ENCODE measurements at places on chromosomes 2 and 18.

- peak; percentile 0 for DNase-seq
Observed at GRCh38 chr2:140624200-140624599, 1506.6 kb downstream of the LRP1B start.

DNA sequence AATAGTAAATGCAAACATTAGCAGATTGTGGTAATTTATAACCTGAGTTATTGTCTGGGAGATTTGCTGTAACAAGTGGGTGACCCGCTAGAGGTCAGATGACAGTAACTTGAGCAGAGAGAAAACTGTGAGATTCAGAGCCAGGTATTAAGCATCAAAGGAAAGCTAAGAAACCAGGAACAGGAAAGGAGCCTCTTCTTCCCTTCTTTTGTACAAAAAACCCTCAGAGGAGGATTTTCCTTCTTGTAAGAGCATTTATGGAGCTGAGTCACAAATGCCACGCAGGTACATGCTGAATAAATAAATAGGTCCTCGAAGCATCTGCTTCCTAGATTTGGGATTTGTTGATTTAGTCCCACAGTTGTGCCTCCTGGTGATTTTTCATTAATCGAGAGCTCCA, 146.5 kb downstream of the SH3BP4 start:
- DNase-seq = peak; percentile 19

GRCh38 chr2:222196159-222196558, 102.6 kb downstream of the PAX3 start:
- no peak for DNase-seq

DNA sequence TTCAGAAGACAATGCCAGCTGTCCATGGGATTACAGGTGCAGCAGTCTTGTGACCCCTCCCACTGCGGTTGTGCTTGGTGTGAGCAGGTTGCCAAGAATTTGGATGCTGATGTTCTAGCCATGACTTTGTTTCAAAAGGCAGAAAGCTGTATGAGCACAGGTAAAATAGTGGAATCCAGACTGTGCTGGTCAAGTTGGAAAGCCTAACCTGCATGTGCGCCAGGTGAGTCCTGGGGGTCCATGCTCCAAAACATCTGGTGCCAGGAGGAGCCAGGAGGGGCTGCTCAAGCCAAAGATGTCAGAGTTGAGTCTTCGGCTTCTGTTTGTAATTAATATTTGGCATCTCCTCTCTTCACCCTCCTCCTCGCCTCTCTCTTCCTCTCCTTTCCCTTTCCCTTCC, 330.1 kb downstream of the MYCN start:
- no peak for DNase-seq

DNA sequence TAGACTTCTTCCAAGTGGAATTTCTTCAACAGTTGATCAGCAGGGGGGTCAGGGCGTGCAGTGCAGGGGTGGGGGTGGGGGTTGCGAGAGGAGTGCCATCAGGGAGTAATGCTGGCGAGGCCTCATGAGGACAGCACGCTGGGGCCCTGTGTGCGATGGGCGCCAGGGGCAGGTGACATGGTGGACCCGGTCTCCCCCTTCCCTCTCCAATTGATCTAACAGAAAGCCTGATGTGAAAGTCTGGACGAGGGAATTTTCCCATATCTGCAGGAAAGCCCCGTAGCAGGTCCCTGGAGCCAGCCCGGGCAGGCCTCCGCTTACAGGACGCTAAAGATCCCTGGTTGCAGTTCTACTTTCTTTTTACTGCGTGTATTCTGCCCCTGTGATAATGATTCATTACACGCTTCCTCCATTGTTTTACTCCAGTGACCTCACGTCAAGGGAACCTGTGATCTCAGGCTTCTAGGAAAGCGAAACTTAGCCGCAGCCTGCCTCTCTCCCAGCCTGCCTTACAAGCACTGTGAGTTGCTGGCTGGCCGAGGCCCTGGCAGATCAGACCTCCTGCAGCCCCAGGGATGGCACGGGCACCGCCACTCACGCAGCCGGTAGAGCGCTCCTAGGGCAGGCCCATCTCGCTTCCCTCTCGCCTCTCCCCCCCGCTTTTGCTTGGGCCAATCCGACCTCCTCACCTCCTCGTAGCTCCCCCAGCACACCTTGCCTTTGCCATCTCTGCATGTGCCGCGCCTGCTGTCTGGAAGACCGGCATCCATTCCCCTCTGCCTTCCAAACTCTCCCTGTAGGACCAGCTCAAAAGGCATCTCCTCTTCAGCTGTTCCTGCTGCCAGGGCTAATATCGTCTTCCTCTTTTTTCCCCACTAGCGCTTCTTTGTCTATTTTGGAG, 19.2 kb downstream of the NEURL3 start:
- peak; percentile 90 for DNase-seq

GRCh38 chr18:199214-199613, 40.9 kb downstream of the USP14 start:
- DNase-seq = no peak

DNA sequence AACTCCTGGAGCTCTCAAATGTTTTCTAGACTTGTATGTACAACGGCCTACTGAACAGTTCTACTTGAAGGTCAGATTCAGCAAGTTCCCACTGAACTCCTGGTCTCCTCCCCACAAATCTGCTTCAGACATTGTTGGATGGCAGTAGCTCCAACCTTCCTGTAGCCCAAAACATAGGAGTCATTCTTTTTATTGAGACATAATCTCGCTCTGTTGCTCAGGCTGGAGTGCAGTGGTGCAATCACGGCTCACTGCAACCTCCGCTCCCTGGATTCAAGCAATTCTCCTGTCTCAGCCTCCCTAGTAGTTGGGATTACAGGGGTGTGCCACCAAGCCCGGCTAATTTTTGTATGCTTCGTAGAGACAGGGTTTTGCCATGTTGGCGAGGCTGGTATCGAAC, 47.3 kb downstream of the QPCT start:
- no peak for DNase-seq

DNA sequence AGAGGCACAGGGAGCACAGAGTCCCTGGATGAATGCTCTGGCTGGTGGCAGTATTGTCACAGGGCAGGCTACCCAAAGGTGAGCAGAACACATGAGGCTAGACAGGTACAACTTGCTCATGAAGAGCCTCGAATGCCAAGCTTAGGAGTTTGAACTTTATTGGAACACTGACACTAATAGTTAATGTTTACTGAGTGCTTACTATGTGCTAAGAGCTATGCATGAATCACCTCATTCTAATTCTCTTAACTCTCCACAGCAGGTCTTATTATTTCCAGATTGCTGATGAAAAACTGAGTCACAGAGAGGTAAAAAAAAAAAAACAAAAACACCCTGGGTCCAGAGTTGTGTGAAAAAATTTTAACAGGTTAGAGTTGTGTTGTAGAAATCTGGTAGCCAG, 6.1 kb upstream of the EMX1 start:
- DNase-seq = no peak

DNA sequence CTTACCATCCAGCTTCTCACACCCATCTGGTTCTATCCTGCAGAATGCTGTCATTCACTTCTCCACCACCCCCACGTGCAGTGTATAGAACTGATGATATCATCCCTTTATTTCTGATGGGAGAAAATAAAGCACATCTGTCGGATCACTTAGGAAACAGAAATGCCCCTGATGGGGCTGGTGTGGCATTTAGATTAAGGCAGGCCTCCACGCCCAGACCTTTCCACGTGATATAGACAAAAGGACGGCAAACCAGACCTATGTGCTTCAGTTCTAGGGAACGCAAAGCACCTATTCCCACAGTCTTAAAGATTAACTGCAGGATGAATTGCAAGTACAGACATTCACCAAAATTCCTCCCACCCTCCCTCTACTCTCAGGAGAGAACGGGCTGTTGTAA, 27.6 kb upstream of the CABLES1 start:
- no peak for DNase-seq

DNA sequence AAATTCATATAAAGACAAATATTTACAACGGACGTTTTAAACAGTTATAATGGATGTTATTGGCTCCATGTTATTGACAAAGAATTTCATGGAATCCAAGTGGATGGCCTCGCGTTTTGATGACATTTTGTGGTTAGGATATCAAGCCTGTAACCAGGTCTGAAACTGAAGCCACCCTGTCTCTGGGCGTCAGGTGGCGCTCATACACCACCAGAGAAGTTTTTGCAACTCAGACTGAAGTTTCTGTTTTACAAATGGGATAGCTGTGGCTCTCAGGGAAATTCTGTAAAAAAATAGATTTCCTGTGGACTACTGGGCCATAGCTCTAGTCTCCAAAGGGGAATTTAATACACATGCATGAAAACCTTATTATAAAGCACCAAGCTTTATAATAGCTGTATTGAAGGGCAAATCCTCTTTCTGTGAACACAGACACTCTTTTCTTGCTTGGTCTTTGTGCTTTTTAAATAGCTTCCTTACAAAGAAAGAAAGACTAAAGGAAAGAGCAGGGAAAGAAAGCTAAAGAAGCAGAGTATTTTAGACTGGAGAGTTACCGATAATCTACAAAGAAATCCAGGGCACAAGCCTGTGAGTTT, 86.7 kb downstream of the C18orf54 start:
- peak; percentile 62 for DNase-seq

DNA sequence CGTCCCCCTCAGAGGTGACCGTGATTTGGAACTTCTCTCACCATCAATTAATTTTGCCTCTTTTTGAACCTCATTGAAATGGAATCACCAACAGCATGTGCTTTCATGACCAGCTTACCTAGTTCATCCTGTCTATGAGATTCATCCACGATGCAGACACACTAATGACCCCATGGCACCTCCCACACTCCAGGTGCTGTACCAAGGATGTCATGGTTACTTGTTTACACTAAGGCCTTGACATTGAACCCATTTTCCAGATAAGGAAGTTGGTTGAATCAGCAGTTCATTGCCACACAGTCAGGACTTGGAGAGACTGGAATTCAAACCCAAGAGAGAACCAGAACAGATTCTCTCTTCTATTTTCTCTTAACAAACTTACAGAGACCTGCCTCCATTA, 139.0 kb downstream of the ZFP36L2 start:
- no peak for DNase-seq

- DNase-seq = no peak
Observed at GRCh38 chr2:74186038-74186437, 7.4 kb upstream of the MOB1A start.

DNA sequence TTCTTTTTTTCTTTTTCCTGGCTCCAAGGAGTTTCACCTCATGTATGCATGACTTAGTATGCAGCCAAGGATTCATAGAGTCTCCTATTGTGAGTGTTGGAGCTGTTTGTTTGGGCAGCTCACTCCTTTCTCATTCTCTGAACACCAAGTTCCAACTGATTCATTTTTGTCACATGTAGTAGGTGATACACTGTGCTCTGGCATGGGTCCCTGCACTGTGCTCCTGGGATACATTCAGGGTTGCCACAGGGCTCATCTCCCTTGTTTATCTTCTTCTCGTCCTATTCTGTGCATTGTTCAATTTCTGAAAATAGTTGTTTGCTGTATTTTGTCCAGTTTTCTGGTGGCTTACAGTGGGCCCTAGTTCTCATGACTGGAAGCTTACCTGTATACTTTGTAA, 96.8 kb downstream of the ZNF407 start:
- no peak for DNase-seq

GRCh38 chr2:60148716-60149115, 404.7 kb downstream of the BCL11A start:
- DNase-seq = no peak

DNA sequence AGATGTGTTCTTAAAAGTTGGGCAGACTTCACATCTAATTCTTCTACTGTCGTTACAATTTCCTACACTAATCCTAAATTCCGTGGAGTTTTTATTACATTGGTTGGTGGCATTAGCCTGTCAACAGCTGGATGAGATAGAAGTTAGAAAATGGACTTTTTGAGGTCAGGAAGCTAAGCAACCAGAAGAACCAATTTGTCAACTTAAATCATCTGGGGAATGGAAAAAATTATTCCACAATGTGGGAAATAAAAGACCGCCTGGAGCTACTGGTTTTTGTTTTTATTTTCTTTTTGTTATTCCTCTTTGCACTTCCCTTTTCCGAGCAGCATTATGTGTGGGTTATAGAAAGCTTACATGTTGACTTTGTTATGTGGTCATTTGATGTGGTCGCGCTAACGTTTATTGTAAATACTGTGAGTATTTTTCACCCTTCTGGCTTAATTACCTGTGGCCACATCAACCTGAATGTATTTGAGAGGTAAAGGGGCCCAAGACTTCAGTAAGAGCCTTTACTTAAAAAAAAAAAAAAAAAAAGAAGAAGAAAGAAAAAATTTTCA, 75.3 kb downstream of the PTPRM start:
- DNase-seq = no peak

- no peak for DNase-seq
Observed at GRCh38 chr2:109497463-109497862, 116.3 kb downstream of the SEPTIN10 start.

- peak; percentile 12 for DNase-seq
Observed at GRCh38 chr2:15313657-15314056, 247.5 kb downstream of the NBAS start.

- no peak for DNase-seq
Observed at GRCh38 chr18:12990123-12990475, 1.1 kb upstream of the CEP192 start.

- no peak for DNase-seq
Observed at GRCh38 chr2:31365348-31365747, 49.2 kb downstream of the XDH start.

DNA sequence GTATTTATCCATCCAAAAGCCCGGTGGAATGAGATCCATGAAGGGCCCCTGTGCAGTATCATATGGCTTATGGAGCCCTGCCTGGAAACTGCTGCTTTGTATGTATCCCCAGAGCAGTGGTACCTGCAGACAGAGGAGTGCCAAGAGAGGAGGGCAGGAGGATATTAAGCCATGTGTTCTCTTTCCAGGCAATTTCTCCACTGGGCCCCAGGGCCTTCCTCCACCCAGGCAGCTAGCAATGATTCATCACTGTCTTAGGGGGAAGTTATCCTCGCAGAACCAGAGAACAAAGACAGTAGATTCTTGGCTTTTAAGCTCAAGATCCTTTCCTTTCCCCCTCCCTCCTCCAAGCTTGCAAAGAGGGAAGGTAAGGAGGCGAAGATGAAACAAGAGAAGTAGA, 98.1 kb downstream of the LRRC30 start:
- peak; percentile 5 for DNase-seq

DNA sequence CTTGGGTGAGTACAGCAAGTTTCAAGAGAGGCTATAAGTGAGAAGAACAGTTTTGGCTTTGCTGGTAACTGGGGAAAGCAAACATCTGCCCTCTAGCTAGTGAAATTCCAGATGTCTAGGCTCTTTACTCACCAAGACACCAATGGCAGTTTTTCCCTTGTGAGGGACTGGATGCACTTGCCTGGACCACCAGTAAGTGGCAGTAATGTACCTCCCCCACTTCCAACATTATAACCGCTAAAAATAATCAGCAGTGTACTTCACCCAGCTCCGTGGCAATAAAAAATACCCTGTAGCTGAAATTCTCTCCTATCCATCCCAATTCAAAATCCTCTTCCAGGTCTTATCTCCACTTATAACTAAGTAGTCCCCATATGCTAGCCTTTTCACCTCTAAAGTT, 383.9 kb downstream of the ARHGAP15 start:
- peak; percentile 41 for DNase-seq

DNA sequence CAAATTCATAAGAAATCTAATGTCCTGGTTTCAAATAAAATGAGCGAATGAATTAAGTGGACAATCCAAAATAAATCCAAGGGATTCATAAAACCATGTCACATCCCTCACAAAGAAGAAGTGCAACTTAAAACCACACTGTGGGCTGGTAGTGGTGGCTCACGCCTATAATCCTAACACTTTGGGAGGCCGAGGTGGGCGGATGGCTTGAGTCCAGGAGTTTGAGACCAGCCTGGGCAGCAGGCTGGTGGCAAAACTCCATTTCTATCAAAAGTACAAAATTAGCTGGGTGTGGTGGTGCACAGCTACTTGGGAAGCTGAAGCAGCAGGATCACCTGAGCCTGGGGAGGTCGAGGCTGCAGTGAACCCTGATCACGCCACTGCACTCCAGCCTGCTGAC, 25.4 kb downstream of the FAM98A start:
- DNase-seq = no peak

Data from kidney glomerular epithelial cell (primary cell).